Keratinocyte (primary cell): ENCODE measurements at places on chromosomes 12 and 14. TPM values are rescaled to one million over a fixed set of nuclear protein-coding genes. Genes with fewer than 3 reads are reported as not detected.
A peak's percentile ranks its signal among the peaks of the same experiment; 100 is the strongest.

- no peaks in the 10 kb centered on the region for H3K27me3 ChIP-seq
- peaks cover 26% of the 10 kb centered on the region for H3K4me1 ChIP-seq
- H3K4me3 ChIP-seq, result no peak overlapping the region
- peak overlapping the region; percentile 78 for H3K27ac ChIP-seq
- no peaks in the 10 kb centered on the region for H3K36me3 ChIP-seq
Observed at GRCh38 chr12:88298761-88299242, 156.7 kb downstream of the TMTC3 start.

DNA sequence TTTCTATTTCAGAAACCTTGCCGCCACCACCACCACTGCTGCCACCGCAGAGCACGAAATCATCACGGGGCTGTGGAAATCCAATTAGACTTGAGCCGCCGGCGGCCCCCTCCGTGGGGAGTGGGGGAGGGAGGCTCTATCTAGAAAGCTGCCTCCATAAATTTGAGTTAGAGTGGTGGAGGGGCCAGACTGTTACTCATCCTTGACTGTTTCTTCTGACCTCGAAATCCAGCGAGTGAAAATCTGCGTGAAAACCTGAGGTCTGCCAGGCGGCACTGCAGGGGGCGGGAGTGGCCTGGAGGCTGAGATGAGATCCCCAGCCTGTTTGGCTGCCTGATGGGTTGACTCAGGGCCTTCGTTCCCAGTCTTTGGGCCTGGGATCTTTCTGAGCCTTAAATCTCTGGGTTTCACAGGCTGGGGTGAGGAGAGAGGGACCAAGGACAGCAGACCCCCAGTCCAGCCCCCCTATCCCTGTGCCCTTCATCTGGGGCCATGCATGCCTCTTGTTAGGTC, 29.9 kb downstream of the TSPAN9 start:
- H3K4me1 ChIP-seq, result peaks cover 34% of the 10 kb centered on the region
- no peaks in the 10 kb centered on the region for H3K27me3 ChIP-seq
- no peak overlapping the region for H3K27ac ChIP-seq

DNA sequence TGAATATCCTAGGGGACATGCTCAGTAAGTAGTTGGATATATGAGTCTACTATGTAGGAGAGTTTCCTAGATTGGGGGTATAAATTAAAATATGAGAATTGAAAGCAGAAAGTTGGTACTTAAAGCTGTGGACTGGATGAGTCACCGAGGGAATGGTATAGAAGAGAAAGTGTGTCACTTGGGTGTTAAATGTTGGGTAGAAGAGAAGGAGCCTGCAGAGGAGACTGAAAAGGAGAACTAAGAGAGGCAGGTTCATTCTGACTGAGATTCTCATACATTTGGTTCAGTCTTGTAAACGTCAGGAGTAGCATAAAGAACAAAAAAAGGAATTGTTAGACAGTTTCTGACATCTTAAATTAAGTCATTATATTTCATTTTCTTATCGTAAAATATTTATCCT, 19.9 kb downstream of the LRRC9 start:
- H3K4me3 ChIP-seq, result no peak overlapping the region
- no peaks in the 10 kb centered on the region for H3K36me3 ChIP-seq
- H3K4me1 ChIP-seq, result no peaks in the 10 kb centered on the region
- no peaks in the 10 kb centered on the region for H3K27me3 ChIP-seq
- H3K27ac ChIP-seq, result no peak overlapping the region
- DNase-seq, result no peak

GRCh38 chr14:96752594-96752993, 44.6 kb upstream of the VRK1 start:
- DNase-seq, result no peak
- H3K4me3 ChIP-seq, result no peak overlapping the region
- H3K36me3 ChIP-seq, result no peaks in the 10 kb centered on the region
- H3K27me3 ChIP-seq, result peaks cover 2% of the 10 kb centered on the region
- no peaks in the 10 kb centered on the region for H3K4me1 ChIP-seq
- H3K27ac ChIP-seq, result no peak overlapping the region

GRCh38 chr12:62267480-62267879, 7.3 kb downstream of the USP15 start:
- peaks cover 13% of the 10 kb centered on the region for H3K4me1 ChIP-seq
- H3K4me3 ChIP-seq, result no peak overlapping the region
- DNase-seq, result no peak

DNA sequence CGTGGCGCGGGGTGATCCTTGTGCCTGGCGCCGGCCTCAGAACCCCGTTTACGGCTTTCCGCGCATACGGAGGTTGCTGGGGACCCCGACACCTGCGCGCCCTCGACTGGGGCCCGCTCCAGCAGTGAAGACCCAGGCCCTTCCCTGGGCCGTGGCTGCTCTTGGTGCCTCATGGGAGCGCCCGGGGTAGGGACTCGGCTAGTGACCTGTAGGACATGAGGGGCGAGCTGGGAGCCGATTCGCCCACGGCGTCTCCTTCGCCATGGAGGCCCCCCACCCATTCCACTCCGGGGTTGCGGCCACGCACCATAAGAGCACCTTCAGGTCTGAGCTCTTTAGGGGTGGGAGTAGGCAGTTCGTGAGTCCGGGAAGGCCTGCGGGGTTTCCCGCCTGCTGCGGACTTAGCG, 14.2 kb upstream of the PAX9 start:
- H3K4me3 ChIP-seq, result peak overlapping the region; percentile 41
- H3K4me1 ChIP-seq, result peaks cover 7% of the 10 kb centered on the region
- H3K36me3 ChIP-seq, result no peaks in the 10 kb centered on the region
- H3K27me3 ChIP-seq, result peaks cover 59% of the 10 kb centered on the region
- DNase-seq, result no peak

Gene HAL
- 0.41 to 0.53 TPM (median 0.51 TPM) in 3 replicates for polyA plus RNA-seq

Gene AQP6
- 0.28 to 0.57 TPM (median 0.45 TPM) in 3 replicates for polyA plus RNA-seq

Gene COL2A1
- 0.03 TPM in 1 of 3 replicates, not detected in the others for polyA plus RNA-seq

Gene CPSF2
- 33.8 to 67.9 TPM (median 35.4 TPM) in 3 replicates for polyA plus RNA-seq
